NCI-H526 treated with DMSO at 0.1 percent for 48 hours (cell line): ENCODE measurements at places on chromosomes 3 and 15.

GRCh38 chr15:84807228-84807627 is 9.9 kb upstream of the ALPK3 start:
- DNase-seq, result peak; percentile 48

DNA sequence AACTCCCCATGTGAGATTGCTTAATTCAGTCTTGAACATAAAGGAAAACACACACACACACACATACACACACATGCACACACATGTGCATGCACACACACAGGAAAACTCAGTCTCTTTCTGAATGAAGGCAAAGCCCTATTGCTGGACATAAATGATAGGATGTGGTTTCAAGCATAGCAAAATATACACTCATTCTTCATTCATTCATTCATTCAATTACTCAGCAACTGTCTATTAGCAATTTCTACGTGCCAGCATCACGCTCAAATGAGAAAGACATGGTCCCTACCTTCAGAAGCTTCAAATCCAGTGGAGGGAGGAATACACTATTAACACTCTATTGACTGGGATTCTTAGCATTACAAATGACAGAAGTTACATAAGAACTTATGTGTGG is 41.8 kb upstream of the UBE2E2 start:
- DNase-seq, result no peak

DNA sequence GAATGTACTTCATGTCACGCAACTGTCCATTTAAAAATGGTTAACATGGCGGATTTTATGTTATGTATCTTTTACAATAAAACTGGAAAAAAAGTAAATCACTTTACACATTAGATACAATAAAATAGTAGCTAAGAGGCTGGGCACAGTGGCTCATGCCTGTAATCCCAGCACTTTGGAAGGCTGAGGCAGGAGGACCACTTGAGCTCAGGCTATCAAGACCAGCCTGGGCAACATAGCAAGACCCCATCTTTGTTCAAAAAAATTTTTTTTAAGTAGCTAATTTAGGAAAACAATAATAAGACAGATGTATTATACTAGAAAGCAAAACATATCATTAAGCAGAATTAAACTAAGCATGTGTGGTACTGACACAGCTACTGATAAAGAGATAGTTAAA is 11.5 kb downstream of the RNF168 start:
- no peak for DNase-seq

DNA sequence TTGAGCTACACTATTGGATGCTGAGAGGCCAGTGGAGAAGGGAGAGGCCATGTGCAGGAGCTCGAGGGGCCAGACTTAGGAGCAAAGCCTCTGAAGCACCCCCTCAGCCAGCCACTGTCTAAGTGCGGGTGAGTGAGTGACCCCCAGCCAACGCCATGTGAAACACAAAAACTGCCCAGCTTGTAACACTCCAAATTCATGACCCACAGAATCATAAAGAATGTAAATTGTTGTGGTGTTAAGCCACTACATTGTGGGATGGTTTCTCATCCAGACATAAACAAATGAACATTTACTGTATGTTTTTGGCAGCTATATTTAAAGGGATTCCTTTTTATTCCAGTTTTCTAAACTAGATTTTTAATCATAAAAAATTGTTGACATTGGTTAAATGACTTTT is 27.2 kb upstream of the TMEM158 start:
- no peak for DNase-seq

DNA sequence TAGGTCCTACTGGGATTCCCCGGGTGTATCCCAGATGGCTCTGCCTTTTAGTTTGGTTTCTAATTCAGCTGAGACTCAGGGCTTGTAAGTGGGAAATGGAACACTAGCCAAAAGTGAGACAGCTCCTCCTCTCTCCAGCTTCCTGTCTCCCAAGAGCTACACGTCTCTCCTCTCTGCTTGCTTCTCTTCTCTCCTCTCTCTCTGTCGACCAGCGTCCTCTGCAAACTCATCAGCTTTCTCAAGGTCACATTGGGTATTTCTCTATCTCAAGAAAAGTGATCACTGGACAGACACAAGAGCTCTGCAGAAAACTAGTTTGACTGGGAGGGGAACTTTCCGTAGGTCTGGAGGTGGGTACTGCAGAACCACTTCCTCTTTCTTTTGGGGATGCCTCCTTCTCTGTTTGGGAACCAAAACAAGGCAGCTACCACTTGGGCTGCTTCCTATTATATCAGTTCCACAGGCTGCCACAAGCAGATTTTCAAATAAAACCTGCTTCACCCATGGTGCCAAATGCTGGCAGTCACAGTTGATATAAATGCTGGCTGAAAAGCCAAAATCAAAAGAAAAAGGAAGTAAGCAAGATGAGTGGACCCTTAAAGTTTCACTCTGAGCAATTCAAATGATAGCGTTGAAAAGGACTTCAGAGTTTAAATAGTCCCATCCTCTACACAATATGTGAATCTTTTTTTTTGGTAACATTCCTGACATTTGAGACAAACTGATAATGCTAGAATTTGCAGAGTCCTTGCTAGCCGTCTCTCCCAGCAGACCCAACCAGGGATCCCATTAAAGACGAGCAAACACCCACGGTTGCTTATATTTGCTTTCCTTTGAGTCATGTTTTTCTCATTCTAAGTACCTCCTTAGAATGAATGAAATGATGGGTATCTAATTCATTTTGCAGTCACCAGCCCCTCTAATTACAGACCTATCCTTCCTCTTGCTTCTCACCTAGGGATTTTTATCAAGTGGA is 7.2 kb upstream of the DYNC1LI1 start:
- DNase-seq, result no peak

GRCh38 chr15:65904301-65904700 is 35.0 kb downstream of the RAB11A start:
- DNase-seq, result no peak
